Activated naive CD4-positive, alpha-beta T cell treated with anti-CD3 and anti-CD28 coated beads for 36 hours (primary cell): ENCODE measurements at places on chromosomes 5 and 9. TPM values are rescaled to one million over a fixed set of nuclear protein-coding genes. Genes with fewer than 3 reads are reported as not detected.

- DNase-seq, result no peak
Observed at GRCh38 chr5:16665601-16666000, 48.8 kb upstream of the RETREG1 start.

DNA sequence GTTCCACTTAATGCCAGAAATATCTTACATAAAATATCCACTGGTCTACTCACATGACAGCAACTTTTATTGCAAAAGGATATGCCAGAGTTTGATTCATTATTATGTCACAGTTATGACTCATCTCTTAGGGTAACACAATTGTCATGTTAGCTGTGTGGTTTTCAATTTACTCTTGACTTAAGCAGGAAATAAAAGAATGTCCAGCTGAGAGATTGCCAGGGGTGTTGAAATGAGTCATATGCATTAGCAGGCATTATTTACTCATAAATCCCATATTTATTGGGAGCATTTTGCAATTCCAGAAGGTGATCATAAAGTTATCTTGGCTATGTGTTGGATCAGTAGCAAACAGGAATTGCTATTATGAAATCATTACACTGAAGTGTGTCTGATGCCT is 1164.6 kb upstream of the CDH18 start:
- no peak for DNase-seq

- no peak for DNase-seq
Observed at GRCh38 chr5:149521739-149522685, 29.2 kb downstream of the CSNK1A1 start.

DNA sequence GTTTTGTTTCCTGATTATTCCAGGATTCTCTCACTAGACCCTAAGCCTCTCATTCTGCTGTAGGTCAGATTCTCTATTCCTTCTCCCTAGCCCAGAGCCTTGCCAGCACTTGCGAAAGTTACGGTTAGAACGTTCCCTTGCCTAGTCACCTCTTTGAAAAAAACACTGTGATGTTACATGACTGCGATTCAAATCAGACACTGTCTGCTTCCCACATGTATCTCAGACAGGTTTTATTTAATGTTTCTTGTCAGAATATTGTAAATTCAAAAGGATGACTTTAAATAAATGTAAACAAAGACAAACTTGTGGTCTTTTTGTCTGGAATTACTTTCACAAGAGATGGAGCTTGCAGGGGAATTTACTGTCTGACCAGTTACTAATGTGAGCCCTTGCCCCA is 116.5 kb upstream of the OTULINL start:
- no peak for DNase-seq

DNA sequence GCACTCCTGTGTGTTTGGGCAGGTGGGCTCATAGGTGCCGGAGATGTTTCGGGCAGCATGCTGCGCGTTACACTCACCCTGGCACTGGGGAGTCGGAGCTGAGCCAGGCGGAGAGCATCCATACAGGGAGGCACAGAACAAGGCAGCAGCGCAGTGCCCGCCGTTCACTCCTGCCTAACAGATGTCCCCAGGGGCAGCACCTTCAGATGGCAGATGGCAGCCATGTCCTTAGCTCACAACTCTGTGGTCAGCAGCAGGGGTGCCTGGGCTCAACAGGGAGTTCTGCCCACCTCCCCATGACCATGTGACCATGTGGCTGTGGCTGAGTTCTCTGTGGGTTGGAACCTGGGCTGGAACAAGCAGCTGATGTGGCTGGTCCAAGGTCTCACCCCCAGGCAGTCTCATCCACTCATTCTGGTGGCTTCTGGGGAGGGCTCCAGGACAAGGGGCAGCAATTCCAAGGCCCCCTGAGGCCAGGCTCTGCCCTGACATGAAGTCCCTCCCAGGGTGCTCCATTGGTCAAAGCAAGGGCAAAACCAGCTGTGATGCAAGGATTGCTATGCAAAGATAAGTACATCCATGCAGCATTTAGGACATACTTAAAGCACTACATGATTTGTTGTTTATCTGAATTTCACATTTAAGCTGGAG is 64.2 kb downstream of the MRPL36 start:
- no peak for DNase-seq

Gene MZB1
- 2.0 TPM for total RNA-seq

Gene MAP1B
- 0.32 TPM for total RNA-seq

Gene FOXD4L3
- not detected for total RNA-seq

Gene PRXL2C
- 4.8 TPM for total RNA-seq
